ENCODE measurements at places on chromosomes 3 and 15. TPM values are rescaled to one million over a fixed set of nuclear protein-coding genes. Genes with fewer than 3 reads are reported as not detected.

DNA sequence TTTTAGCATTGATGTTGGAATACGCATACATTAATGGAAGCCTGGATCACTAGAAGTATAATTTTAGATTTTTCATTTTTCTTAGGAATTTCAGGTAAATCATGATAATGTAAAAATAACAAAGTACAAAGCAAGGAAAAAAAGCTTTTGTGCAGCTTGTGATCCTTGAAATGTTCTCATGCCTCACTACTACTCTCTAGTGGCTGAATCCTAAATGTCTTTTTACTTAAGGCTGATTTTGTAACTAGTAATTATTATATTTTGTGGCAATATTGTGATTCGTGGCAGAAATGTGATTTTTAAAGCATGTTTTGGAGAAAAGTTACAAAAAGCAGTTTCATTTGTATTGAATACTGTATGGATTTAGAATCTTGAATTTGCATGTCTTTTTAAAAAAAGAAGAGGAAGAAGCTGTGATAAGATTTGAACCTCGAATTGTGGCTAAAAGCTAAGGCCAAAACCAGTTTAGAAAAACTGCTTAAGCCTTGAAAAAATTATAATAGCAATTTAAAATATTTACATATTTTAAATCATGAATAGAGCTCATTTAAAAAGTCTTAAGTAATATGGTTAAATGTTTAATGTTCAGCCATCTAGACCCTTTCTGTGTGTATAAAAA lies 39.0 kb downstream of the U2SURP start:
- no peak for DNase-seq

DNA sequence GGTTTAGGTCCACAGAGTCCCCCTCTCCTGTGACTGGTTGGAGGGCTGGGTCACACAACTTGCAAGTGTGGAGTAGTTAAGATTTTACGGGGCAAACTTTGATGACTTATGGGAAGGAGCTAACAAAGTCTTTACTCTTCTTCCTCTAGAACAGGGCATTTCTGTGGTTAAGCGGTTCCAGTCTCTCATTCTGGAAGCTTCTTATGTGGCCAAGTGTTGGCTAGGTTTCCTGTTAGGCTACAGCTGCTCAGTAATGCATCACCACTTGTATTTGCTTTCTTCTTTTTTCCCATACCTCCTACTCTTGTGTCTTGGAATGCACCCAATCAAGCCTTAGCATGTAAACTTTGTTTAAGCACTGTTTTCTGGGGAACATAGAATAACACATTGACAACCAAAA lies 100.6 kb upstream of the PLAAT1 start:
- DNase-seq = no peak

- DNase-seq = no peak
Observed at GRCh38 chr3:16496408-16497222, 16.9 kb downstream of the RFTN1 start.

- no peak for DNase-seq
Observed at GRCh38 chr3:107268469-107268868, 108.8 kb upstream of the CCDC54 start.

DNA sequence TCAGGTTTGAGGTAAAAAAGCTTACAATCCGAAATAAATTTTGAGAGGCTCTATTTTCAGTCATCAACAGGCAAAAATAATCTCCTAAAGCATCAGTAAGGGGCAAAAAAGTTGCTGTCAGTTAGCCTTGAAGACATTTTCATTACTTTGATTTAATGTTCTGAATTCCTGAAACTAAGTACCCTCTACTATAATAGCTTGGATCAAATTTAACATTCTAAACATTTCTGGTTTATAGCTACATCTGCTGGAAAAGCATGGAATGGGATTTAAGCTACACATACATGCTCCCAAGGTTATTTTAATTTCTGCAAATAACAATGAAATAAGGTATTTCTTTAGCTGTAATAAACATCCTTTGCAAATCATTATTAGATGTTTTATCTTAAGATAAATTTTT lies 245.4 kb downstream of the ULK4 start:
- no peak for DNase-seq

DNA sequence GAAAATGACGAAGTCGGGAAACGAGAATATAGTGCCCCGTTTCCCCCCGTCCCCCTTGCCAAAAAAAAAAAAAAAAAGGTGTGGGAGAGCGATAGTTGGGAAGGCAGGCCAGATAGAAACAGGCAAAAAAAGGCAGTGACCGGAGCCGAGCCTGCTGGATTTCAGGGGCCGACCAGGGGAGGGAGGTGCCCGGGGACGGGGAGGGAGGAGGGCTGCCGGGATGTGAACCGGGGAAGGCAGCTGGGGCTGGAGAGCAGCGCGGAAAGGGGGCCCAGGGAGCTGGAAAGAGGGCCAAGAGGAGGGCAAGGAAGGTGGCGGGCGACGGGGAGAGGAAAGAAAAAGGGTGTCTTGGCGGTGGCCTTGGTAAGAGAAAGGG lies 837 bp downstream of the LRRN1 start:
- DNase-seq = peak; percentile 69

GRCh38 chr3:21914451-21914850 lies 163.4 kb upstream of the ZNF385D start:
- no peak for DNase-seq

- DNase-seq = no peak
Observed at GRCh38 chr3:161551697-161552096, 55.1 kb downstream of the OTOL1 start.

DNA sequence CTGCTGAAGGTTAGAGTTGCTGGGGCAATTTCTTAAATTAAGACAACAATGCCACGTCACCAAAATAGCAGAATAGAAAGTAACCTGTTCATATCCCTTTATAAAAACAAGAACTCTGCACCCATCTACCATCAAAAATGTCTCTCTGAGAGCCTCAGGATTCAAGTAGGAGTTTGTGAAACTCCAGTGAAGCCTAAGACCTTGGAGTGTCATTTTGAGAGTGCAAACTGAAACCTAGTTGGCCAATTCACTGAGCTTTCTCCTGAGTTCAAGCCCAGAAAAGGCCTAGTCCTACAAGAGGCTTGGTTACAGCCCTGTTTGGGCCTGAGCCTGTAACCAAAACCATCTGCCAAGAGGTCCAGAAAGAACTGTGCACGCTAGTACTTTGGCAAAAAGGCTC lies 335.1 kb downstream of the EFHB start:
- DNase-seq = no peak

- no peak for DNase-seq
Observed at GRCh38 chr3:16176391-16177030, 2.0 kb downstream of the GALNT15 start.

DNA sequence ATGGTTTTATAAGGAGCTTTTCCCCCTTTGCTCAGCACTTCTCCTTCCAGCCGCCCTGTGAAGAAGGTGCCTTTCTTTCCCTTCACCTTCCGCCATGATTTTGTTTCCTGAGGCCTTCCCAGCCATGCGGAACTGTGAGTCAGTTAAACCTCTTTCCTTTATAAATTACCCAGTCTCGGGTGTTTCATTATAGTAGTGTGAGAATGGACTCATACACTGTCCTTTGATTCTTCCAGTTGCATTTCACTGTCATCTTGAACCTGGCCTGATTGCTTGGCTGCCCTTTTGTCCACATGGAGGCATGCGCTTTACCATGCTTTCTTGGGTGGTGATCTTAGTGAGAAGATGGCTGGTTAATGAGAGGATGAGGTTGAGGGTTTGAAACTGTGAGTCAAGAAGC lies 23.2 kb downstream of the USP13 start:
- DNase-seq = no peak

- DNase-seq = no peak
Observed at GRCh38 chr3:178771511-178771910, 235.3 kb downstream of the KCNMB2 start.

DNA sequence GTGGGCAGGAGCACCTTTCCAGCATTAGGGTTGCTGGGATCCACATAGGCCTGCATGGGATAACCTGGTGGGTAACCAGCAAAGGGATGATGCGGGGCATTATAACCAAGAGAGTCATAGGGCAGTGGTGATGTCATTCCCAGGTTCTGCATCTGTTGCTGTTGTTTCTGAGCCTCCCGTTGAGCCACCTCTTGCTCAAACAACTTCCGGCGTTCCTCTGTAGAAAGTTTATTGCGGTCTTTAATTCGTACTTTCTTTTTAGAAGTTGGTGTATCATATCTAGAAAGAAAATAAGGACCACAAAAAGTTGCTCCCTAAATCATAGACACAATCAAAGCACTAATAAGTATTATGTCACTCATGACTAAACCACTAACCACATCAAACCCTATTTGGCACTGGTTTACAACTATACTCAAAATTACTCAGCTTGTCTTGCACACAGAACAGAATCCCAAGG lies 77.8 kb downstream of the NBEAL2 start:
- no peak for DNase-seq

Gene TNFAIP8L3
- polyA plus RNA-seq = 2.4 TPM

Gene STRA6
- 31.9 TPM for polyA plus RNA-seq

Gene SERPINI1
- 35.3 TPM for polyA plus RNA-seq

Gene ALG1L2
- not detected for polyA plus RNA-seq

All from kidney (tissue), 22 donors.